ENCODE measurements at places on chromosomes 6 and 20.

- no peak for DNase-seq
These were observed 1.5 kb downstream of the ZHX3 start for GRCh38 chr20:41316051-41316450.

DNA sequence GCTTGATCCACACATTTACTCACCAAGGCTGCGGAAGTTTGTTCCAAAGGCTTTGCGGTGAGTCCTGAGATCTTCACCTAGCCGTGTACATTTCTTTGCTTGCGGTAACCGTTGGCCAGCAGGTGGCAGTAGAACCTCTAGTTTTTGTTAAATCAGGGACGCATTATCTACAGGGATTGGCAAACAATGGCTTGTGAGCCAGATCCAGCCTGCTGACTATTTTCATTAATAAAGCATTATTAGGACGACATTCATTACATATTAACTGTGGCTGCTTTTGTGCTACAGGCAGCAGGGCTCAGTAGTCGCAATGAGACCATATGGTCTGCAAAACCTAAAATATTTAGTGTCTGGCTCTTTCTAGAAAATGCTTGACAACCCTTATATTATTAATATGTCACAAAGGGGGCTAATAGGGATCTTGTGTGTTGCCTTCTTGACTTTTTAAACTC, 174.1 kb downstream of the DOK5 start:
- no peak for DNase-seq

GRCh38 chr6:72084992-72085569, 198.7 kb downstream of the RIMS1 start:
- DNase-seq = no peak

DNA sequence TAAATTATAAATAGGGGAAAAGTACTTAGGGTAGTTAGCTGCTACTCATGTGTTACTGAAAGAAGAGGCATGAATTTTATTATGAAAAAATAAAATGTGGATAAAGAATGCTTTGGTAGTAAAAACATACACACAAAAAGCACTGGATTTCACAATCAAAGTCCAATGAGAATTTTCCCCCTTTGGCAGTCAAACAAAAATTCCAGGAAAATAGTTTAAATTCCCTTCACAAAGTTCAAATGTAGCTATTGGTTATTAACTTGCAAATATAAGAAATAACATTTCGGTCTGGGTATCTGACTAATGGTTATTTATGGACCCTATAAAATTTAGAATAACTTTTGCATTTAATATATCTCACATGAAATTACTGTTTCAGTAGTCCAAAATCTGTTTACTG, 210.4 kb downstream of the FOXC1 start:
- no peak for DNase-seq

- no peak for DNase-seq
These were observed 128.4 kb upstream of the PLN start for GRCh38 chr6:118419448-118420394.

DNA sequence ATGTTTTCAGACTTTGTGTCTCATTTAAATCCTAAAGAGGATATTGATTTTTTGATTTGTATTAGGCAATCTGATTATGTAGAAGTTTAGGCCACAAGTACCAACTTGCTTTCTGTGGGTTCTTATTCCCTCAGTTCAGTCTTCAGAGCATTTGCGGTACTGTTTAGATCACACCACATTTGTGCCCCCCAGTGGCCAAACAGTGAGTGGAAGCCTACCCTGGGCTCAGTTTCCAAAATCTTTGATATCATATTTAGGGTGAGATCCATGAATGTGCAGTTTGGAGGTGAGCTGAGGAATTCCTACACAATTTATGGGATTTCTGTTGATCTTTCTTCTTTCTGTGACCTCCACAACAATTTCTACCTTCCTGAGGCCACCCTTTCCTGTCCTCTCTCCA, 92.3 kb upstream of the FUT9 start:
- DNase-seq = no peak

GRCh38 chr6:23097566-23097965, 528.2 kb downstream of the HDGFL1 start:
- no peak for DNase-seq

GRCh38 chr6:7680393-7681075, 45.4 kb upstream of the BMP6 start:
- peak; percentile 43 for DNase-seq

- peak; percentile 93 for DNase-seq
These were observed at the start of gene BCL2L1 for GRCh38 chr20:31722257-31723068. Gene BCL2L1, minus strand, starts transcription at chr20:31722868. Its CDS starts 650 bp downstream, at chr20:31722218.

DNA sequence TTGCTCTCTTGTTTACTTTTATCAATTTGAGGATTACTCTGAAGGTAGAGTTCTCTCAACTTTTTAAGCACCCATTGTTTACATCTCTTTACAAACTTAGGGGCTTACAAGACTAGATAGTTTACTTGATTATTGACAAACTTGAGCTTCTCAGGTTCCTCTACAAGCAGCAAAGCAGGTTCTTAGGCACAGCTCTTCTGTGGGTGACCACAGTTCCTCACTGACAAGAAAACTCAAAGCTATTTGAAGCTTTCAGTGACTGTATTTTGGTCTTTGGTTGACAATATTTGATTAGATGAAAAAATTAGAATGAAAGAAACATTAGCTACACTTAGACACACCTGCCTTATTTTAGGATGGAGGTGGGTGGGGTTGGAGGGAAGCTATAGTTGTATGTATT, 327.3 kb upstream of the RUNX2 start:
- no peak for DNase-seq

DNA sequence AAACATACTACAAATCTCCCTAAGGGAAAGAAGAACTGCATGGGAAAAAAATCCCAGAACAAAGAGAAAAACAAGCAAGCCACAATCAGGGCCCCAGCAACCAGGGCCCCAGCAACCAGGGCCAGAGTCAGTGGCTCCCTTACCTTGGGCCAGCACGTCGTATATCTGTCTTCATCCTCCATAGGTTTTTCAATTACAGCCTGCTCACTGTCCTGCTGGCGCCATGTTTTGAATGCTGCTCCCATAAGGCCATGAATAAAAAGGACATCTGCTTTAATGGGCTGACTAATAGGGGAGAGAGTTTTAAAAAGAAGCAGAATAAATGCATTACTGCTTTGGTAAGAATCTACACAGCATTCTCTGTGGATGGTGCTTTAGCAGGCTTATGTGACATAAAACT, 49.2 kb downstream of the SERAC1 start:
- no peak for DNase-seq

DNA sequence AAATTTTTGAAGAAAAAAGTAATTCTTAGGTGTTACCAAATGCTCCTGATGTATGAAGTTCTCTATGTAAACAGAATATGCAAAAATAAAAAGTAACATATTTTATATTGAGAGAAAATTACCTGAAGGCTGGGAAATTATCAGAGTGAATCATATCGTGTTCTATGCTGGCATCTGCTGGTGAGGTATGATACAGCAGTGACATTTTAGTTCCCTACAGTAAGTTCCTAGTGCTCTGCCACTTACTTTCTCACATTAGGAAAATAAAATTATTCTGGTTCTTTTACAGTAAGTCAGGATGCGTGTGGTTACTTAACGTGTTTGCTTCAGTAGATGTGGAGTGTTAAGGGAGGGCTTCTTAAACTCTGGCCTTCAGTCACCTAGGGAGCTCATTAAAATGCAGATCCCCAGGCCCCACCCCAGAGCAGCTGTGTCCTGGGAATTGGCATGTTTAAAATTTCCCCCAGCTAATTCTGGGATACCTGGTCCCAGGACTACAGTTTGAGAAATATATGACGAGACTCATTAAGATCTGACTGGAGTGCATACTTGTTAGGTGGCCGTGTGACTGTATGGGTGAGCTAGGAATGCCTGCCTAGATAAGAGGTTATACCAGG, 3.2 kb downstream of the ACTR5 start:
- no peak for DNase-seq

DNA sequence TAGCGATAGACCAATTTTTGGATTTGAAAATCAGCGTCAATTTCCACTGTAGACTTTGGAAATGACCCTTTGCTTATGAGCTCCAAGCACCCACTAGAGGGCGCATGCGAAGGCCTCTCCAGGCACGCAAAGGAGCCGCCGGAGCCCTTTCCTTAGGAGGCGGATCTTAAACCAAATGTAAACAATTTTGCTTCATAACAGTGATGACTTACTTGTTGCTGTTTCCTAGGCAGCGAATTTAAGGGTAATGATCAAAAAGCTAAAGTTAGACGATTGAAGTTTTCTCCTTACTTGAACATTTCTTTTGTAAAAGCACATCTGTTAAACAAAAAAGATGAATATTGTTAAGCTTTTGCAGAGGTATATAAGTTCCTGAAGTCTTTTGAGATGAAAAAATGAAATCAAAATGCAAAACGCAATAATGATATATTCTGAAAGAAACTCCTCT, 29.2 kb upstream of the EXOC2 start:
- DNase-seq = peak; percentile 86

DNA sequence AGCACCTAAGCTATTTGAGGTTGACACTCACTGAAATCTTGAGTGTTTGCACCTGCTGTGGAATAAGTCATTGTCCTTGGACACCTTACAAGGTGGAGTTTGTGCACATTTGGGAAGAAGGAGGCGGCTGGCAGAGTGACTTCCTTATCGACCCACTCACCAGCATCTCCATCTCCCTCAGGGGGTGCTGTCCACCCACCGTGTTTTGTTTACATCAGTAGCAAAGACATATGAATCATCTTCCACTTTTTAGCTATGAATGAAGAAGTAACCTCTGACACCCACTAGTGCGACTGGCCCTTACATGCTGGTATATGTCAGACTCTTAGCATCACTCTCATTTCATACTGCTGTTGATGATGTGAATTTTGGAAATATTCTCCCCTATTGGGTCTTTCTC, 119.5 kb upstream of the SGK1 start:
- DNase-seq = no peak

GRCh38 chr6:25180630-25181349, 98.4 kb upstream of the CARMIL1 start:
- peak; percentile 73 for DNase-seq

DNA sequence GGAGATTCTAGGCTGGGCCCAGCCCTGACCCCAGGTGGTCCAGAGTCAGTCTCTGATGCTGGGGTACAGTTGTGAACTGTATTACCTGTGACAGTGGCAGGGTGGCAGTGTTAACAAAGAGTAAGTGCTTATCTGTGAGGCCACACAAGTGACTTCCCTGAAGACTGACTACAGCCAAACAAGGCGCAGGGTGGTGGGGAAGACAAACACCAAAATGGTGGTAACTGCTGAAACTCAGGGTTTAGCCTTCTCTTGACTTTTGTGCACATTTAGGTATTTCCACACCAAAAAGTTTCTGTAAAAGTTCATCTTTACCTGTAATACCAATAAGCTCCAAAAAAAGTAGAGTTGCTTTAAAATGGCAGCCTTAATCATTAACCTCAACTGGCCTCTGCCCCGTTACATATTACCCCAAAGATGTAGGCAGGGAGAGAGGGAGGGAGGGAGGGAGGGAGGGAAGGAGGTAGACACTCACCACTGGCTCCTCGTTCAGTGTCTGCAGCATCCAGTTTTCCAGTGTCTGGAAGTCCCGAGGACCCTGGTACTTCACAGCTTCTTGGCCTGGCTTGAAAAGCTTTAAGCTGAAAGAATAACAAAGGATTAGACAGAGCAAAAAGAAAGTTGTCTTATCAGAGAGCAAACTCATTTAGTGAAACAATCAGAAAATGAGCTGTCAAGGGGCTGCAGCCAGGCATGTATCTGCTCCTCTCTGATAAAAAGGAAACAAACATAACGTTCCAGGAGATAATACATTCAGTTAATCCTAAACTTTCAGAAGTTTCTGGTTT, 11.3 kb downstream of the TXNDC5 start:
- DNase-seq = no peak

- no peak for DNase-seq
These were observed 93.8 kb upstream of the CD93 start for GRCh38 chr20:23179766-23180403.

DNA sequence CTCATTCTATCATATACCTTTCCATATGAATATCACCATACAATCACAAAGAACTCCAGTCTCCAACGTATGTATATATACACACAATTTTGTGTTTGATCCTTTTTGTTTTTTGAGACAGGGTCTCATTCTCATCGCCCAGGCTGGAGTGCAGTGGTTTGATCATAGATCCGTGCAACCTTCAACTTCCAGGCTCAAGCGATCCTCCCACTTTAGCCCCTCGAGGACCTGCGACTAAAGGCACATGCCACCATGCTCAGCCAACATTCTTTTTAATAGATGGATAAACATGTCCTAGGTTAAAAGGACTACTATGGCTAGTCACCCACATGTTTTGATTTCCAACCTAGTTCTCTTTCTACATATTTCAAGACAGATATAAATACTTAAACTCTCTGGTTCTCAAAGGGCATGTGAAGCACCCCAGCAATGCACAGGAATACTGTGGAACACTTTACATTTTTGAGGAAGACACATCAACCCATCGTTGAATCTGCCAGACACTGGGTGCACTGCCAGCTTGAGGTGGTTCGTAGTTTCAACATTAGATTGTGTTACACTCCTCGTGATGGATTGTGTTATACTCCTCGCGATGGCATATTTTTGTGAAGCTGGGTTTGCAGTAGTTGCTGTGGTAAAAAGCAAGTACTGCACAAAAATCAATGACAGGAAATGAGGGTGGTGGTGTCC, 40.4 kb downstream of the CSNK2A1 start:
- no peak for DNase-seq

GRCh38 chr6:22717915-22718314, 148.5 kb downstream of the HDGFL1 start:
- no peak for DNase-seq

GRCh38 chr6:42482174-42482573, 30.4 kb upstream of the TRERF1 start:
- DNase-seq = no peak

DNA sequence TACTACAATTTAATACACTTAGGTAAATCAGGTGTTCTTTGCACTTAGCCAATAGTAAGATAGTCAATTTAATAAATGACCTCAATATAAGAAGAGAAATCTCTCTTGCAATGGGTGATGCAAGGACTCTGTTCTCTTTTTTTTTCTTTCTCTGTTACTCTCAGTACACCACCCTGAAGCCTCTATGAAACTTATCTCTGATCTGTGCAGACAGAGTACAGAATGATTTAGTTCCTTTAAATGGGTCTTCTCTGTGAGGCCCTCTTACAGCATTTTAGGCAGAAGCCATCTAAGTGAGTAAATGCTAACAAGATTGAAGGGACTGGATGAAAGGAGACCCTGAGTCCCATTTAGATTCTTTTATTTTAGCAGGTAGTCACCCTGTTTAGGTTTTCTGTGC, 312.8 kb downstream of the RFPL4B start:
- no peak for DNase-seq

DNA sequence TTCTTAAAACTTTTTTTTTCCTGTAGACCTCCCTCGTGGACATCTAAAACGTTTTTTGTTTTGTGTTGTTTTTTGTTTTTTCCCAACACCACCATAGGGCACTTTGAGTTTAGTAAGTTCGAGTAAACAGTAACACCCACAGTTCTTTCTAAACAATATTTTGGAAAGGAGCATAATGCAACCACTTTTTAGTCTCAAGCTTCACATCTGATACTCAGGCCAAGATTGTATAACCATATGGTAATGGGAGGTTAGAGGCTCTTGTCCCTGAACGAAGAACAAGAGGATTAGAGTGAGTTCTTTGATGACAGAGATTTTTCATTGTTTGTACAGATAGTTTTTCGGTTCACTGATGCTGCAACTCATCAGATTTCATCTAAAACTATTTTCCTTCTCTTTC, 144.6 kb downstream of the MTHFD1L start:
- no peak for DNase-seq
